Activated naive CD8-positive, alpha-beta T cell treated with anti-CD3 and anti-CD28 coated beads, Interleukin-2, amount 50 U/mL, for 16 hours (primary cell): ENCODE measurements at places on chromosomes 2 and 18.

DNA sequence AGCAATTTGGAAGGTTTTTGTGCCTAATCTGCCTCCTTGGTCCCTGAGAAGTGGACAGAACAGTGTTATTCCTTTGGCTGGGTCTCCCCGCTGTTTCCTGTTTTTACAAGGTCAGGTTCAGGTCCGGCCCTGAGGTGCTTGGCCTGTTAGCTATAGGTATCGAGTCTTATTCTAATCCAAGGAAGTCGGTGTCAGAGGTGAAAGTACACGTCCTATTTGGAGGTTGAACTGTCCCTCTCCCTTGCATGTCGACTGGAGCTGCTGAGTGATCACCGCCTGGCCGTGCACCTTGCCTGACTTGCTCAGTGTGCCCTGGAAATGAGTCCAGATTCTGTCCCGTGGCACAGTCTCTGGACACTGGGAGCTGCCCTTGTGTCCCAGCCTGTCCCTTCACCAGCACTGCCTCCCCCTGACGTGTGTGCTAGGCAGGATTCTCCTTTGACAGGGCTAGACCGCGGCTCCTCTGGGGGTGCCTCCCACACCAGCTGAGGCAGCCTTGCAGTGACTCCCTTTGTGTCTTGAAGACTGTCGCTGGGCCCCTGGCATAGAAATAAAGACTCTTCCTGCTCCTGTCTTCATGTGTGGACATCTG, 65.7 kb upstream of the RBM44 start:
- no peak for DNase-seq

DNA sequence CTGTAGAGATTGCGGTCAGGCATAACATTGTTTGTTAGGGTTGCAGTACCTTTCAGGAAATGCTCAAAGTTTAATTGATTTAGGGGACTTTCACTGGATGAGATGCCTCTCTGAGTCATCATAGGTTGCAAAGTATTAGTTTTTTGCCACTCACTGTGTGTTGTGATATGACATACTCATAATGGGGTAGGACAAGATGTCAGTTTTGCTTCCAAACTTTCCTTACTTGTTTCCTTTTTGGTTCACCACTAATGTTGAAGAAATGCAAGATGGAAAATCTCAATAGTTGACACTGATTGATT, 35.0 kb upstream of the PTH2R start:
- no peak for DNase-seq

DNA sequence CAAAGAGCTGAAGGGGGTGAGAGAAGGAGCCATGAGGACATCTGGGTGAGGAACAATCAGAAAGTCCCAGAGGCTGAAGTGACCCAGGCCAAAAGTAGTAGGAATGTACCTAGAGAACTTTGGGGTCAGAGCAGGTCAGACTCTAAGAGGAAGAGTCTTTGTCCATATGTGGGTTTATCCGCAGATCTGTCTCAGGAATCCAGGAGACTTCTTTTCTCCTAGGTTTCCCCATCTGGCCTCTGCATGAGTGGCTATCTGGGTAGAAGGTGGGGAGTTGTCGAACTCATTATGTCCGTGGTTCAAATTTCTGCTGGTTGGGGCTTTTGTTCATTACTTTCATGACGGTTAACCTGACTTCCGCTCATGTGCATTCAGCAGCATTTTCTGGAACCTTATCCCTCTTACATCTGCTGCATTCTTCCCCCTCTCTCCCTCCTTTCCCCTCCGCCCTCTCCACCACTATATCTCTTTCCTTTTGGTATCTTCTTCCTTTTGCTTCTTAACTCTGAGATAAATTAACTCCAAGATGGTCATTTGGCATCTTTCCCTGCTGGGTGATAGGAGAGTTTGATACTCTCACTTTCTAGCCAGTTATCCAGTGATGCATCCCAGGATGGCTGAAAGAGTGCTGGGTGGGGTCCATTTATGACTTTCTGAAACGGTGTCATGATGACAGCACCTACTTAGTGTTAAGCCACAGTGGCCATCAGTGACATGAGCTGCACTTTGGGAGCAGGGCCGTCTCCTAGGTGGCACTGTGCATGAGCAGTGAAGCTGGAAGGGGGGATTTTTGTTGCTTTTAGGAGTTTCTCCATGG, 2.1 kb downstream of the LIPG start:
- no peak for DNase-seq

DNA sequence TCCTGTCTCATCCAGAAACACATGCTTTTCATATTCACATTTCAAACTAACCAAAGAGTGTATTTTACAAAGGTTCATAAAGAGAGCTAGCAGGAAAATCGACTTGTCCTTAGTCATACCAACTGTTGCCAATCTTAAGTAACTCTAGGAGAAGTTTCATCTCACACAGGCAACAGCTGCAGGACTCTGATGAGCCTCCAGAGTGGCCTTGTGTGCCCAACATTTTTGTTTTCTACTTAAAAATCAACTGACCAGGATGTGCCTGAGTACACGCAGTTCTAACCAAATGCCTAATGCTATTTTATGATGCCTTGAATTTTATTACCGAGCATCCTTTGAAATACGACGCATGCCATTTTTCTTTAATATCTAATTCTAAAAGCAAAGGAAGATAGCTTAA, 595.9 kb upstream of the LRRTM4 start:
- no peak for DNase-seq

GRCh38 chr18:24460388-24460787, at the start of gene HRH4:
TSS of gene HRH4 (plus strand) at chr18:24460637. CDS start at chr18:24460729, 92 bp downstream.
- DNase-seq: no peak

DNA sequence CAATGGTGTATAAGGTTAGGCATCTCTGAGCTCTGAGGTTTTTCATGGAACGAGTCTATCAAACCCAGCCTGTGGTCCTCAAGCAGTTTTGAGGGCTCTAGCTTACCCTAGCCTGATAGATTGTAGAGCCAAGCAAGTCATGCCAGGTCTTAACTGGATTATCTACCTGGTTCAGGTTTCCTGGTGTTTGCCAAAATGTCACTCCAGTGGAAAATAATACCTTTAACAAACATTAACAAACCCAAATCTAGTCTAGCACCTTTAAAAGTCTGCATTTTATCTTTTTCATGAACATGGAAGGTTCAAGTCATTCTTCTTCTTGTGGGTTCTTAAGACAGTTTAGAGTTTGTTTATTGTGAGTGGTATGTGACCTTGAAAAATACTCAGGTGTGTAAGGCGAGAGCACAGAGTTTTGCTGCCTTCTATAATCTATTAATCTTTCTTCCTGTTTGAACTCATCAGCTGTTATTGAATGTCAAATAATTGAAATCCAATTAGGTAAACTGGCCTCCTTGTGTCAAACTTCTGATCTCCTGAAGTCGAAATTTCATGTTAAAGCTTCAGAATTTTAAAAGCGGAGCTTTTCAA, 13.4 kb upstream of the ADGRF3 start:
- DNase-seq: no peak

DNA sequence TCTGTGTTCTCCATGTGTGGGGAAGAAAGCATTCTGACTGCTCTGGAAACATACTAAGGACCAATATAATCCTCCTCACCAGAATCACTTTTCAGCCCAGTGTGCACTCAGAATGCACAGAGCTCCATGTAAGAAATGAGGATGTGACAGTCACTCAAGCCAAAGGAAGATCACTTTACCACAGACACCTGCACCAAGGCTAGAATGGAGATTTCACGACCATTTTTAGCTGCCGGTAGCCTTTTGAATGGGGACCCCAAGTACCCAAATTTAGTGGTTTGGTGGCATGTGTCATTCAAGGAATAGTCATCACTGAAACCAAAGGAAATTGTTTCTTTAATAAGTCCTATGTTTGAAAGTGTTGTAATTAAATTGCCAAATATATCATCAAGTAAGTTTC, 613.2 kb upstream of the ACVR2A start:
- DNase-seq: no peak

DNA sequence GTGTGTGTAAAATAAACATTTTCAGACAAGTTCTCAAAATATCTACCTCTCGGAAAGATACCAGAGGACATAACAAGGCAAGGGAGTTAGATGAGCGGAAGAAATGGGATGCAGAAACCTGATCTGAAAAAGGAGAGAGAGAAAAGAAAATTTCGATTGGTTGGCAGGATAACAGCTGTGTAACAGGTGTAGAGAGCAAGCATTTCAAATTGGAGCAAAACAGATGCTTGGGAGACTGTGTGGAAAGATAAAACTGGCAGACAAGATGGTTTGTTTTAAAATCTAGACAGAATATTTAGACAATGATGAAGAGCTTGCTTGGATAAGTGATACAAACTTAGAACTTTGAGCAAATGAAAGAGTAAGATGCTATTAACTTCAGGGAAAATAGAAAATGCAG, 20.2 kb downstream of the CHST9 start:
- DNase-seq: no peak

- DNase-seq: no peak
Measured at GRCh38 chr2:118698564-118698963, 148.9 kb downstream of the EN1 start.

DNA sequence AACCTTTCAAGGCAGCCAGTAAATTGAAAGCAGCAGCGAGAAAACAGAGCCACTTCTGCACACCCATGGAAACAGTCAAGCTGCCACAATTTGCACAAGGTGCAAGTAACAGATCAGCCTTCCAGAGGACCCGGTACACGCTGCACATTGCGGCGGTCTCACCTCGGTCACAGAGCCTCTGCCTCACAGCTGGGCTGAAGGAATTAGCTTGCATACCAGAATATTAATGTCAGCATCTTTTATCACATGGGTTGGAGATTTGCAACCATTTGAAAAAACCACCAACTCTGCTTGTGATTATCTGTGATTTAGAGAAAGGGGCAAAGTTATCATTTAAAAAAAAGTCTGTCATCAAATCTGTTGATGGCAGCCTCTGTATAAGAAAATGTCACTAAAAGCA, 330.5 kb upstream of the TCF4 start:
- DNase-seq: no peak

- DNase-seq: no peak
Measured at GRCh38 chr2:197201874-197202273, 108.7 kb downstream of the ANKRD44 start.

DNA sequence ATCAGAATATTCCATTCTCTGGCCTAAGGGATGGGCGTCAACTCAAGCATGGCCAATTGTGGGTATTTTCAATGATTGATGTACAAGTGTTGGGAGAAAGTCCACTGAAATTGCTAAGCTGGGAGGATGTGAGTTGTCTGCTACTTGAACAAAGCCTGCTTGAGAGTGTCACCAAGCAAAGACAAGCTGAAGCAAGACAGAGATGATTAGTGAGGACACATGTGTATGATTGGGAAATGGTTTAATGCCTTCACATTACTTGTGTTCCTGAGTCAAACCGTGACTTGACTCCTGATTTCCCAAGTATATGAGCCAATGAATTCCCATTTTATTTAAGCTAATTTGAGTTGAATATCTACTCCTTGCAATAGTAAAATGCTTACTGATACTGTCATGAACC, 23.7 kb upstream of the NRP2 start:
- DNase-seq: no peak

DNA sequence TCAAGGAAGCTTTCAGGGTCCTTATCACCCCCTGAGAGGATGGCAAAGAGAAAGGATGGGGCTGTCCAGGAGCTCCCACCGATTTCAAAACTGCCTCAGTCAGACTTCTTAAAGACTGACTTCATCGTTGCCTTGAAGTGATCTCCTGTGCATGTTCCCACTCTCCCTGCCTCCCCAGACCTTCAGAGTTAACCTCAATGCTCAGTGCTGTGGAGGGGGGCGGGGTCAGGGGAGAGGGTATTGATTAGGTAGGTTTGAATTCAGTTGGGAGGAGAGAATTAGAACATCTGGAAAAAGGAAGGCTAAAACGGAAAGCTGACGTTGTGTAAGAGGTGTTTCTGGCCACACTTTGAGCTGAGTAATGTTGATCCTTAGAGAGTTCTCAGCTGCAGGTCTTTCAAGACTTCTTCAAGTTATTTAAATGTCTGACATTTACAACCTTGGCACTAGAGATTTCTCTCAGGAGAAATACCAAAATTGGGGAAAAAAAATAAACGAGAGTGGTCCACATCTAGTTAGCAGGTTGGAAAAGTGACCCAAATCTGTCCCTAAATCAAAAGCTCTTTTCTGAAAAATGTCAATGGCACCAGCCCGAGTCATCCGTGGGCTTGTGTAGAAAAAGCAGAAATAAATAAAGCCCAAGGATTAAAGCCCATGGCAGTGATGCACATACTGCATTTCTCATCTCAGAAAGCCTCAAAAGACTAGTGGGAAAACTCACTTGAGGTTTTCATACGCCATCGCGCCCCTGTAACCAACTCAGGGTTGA, 134.7 kb upstream of the EPAS1 start:
- no peak for DNase-seq

- no peak for DNase-seq
Measured at GRCh38 chr18:8791171-8791651, 85.9 kb downstream of the MTCL1 start.

GRCh38 chr2:27223416-27223815, 6.2 kb downstream of the CAD start:
- DNase-seq: no peak

DNA sequence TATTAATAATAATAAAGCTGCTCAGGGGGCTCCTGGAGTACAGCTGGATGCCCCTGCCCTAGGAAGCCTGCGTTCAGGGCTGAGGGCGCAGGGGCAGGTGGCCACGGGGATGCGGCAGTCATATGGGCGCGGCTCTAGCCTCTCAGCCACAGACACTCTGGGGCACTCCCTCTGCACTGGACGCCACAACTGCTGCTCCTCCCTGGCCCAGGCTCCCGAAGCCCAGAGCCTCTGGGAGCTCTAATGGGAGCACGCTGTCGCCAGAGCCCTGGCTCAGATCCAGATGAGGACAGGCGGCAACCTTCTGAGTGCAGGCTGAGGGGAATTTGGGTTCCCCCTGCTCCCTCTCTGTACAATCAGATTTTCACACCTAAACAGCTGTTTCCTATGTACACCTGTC, 93.6 kb downstream of the MTCL1 start:
- DNase-seq: no peak

- DNase-seq: no peak
Measured at GRCh38 chr18:79962311-79962710, 2.1 kb upstream of the HSBP1L1 start.

DNA sequence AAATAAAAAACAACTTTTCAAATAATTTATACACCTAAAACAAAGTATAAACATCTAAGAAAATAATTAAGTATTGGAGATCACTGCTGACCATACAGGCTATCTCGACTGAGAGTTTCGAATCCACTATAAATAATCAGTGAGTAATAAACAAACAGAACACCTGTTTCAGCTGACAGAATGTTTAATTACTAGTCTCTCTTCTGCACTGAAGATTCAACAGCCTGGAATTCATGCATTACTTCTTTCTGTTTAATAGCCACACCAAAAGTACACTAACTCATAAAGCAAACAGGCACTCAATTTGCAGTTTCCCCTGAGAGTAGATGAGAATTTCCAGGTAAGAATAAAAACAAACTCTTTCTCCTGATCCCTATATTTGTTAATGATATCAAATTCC, 138.5 kb downstream of the RBMS1 start:
- no peak for DNase-seq

GRCh38 chr2:143758629-143759330, 629.6 kb downstream of the ARHGAP15 start:
- no peak for DNase-seq

- DNase-seq: no peak
Measured at GRCh38 chr18:23245461-23245860, 110.2 kb downstream of the CABLES1 start.
